ENCODE measurements at places on chromosomes 5 and 9. TPM values are rescaled to one million over a fixed set of nuclear protein-coding genes. Genes with fewer than 3 reads are reported as not detected.

Gene CARTPT
- not detected for polyA plus RNA-seq

DNA sequence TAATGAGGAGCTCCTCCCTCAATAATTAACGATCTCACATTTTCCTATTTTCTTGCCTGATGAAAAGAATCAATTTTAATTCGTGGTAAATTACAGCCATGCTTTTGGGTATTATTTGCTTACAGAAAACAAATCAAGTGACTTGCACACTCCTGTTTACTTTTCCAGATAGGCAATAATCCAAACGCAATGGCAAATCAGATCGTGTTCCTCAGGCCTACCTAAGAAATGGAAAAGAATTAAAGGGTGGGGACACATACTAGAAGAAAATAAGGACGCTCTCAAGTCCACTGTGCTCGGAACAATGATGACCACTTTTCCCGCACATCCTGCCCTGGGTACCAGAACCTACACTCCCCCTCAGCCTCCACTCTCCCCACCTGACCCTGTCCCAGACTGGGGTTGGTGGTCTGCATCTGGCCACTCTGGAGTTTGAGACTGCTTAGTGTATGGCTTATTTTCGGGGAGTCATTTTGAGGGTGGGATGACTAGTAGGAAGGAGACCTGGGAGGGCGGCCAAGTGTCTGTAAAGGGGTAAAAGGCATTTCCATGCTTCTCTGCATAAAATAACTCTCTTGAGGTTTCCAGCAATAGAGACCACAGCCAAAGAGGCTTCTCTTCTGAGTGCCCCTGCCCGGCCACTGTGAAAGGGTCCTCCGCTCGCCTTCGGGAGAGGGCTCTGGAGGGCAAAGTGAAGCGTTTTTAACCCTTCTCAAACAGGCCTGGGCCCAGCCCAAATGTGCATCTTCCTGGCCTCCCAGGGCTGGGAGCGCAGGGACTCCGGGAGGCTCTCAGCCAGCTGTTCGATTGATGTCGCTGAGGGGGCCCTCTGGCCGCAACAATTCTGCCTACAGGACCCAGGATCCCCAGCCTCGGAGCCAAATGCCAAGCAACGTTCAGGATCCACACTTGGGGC, 4.5 kb upstream of the OTP start:
- no peak for DNase-seq

- no peak for DNase-seq
These were observed 71.2 kb upstream of the GLIS3 start for GRCh38 chr9:4371108-4371507.

Gene IRGM
- 1.1 TPM for polyA plus RNA-seq

DNA sequence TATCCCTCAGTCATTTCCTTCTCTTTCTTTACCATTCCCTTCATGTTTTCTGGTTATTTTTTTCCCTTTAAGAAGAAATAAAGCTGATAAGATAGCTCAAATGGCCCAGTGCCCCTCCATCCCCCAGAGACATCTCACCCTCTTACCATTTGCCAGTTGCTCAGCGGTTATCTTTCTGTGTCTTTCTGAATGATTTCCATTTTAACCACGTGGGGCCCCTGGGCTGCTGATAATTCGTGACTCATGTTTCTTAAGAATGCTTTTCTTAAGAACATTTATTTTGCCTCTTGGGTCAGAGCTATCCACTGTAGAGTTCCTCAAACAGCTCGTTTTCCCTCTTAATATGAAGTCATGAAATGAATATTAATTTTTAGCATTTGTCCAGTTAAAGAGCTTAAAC, 147.8 kb downstream of the MAST4 start:
- DNase-seq = no peak

DNA sequence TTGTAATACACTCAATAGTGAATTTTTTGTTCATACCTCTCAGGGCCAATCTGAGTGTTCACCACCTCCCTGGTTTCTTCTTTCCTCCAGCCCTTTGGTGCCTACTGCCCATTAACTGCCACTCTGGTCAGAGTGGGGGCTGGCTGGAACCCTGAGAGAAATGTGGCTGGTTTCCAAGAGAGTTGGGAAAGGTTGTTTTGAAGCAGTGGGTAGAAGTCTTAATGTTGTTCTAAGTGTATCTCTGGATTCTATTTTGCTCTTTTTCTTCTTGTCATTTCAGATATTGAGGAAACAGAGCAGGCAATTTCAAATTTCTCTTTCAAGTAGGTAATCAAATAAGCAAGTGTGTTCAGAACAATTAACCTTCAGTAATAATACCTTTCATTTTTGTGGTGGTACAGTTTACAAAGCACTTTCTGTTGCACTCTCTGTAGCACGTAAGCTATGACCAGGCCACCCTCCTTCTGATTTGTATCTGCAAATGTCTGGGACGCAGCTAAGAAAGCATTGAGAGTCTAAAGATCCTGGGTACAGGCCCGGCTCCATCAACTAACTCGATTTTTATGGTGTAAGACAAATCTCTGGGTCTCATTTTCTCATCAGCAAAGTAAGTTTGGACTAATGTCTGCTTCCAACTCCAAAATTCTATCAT, 8.4 kb downstream of the SLC1A3 start:
- no peak for DNase-seq

Gene C9
- polyA plus RNA-seq = 0.37 TPM

DNA sequence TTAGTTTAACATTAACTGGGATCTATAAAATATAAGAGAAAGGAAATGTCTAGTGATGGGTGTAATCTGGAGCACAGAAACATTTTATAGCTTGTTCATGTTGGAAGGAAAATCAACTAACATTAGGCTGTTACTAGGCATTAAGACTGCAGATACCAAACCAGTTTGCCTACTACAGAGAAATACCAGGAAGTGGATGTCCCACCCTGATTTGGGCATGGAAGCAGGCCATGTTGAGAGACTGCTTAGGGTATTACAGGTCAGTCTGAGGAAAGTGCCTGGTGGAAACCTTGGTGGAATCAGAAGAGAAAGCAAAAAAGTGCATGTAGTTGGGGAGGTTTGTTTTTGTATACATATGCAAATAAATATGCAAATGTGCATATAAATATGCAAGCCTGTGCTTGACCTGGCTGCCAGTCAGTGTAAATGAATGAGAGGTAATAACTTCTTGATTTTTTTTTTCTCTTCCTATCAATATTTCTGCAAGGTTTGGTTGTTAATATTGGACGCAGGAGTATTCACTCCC, 9.6 kb upstream of the CCDC112 start:
- no peak for DNase-seq

DNA sequence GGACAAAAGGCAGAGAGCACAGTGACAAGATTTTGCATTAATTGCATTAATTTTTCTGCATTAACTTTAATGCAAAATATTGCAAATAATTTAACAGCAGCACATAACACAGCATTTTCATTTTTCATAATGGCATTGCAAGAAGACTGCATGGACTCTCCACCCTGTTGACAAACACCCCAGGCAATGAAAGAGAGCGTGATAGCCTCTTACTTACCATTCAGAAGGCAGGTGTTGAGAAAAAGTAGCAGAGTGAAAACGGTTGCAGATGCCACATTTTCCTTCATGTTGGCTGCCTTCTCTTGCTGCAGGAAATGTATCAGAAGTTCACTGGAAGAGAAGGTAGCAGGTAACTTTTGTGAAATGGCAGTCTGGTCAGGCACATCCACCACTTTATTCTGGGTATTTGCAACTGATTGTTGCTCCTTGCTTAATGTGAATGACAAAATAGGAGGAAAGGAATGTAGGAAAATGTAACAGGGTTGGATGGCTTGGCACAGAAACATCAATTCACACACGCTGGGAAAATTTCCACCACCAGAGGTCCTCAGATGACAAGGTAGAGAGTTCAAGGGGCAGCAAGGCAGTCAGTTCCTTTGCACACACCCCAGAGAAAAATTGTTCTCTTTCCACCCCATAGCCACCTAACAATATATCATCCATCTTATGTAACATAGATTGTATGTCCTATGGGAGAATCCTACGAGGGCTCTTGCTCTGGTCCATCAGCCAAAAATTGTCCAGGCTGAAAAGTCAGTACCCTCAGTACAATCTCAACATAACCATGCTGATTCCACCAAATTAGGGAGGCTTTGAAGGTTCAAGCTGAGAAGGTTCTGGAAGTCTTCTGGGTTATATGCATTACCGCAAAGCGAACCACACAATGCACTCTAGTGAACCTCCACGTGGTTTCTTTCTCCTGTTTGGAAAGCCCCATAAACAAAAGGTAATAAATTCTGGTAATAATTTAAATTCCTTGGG, 41.9 kb upstream of the AGXT2 start:
- DNase-seq = peak; percentile 49

Gene GLDC
- 21.0 TPM for polyA plus RNA-seq
